ENCODE measurements at places on chromosomes 1 and 21.
A peak's percentile ranks its signal among the peaks of the same experiment; 100 is the strongest.

DNA sequence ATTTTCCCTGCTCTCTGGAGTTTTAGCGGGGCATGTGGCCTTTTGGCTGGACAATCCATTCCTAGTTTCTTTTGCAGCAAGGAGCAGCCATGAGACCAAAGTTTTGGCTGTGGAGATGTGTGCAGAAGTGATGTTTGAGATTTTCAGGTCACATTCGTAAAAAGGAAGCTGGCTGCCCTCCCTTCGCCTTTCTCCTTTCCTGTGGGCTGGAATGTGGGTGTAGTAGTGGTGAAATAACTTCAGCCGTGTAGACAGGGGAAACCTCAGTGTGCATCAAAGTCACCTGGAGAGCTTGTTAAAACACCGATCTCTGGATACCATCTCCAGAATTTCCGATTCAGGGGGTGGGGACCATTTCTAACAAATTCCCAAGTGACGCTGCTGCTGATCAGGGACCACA lies 5.3 kb upstream of the GPR88 start:
- DNase-seq = no peak

- no peak for DNase-seq
Observed at GRCh38 chr21:34526618-34527290, 14.7 kb upstream of the KCNE1 start.

GRCh38 chr1:235766794-235767285 lies 99.9 kb downstream of the LYST start:
- no peak for DNase-seq

GRCh38 chr1:178183796-178184195 lies 89.9 kb downstream of the RASAL2 start:
- DNase-seq = no peak

DNA sequence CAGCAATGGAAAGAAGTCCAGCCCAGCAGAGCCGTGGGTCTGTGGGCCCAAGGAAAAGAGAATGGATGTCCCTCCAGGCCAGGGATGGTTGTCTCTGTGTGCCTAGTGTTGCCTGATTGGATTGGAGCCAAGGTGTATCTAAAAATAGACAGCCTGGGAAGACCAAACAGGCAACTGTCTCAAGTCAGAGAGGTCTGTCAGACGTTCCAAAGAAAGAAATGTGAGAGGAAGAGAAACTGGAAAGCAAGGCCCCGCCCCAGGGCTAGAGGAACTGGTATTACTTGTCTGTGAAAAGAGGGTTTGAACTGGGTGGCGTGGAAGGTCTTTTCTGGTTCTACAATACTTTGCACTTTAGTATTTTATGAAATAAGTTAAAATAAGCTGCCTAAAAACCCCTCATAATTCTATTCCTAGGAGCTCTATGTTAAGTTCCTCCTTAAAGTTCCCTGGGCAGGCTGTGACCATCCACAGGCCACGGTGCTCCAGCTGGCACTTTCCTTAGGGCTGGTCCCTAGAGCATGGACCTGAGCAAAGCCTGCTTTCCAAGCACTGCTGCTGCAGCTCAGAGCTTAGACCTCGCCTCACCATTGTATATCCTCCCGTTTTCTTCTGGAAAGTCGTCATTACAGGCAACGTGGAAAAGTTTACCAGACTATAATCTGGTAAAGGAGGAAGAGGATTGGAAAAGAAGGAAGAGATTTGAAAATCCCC lies 151.6 kb downstream of the DISC1 start:
- DNase-seq = no peak

DNA sequence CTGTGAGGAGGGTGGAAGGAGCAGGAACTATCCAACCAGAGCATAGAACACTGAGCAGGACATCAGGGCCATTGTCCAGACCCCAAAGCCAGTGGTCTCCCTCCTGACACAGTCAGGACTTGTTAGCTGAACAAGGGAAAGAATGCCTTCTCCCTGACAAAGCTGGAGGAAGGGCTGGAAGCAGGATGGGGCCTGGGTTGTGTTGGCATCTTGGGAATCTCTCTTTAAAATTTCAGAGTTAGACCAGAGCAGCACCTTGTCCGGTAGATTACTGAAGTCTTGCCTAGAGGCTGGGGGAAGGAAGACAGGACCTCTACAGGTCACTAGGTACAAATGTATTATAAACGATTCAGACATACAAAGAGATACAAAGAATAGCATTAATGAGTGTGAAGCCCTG lies 35.0 kb upstream of the ATP2B4 start:
- no peak for DNase-seq

DNA sequence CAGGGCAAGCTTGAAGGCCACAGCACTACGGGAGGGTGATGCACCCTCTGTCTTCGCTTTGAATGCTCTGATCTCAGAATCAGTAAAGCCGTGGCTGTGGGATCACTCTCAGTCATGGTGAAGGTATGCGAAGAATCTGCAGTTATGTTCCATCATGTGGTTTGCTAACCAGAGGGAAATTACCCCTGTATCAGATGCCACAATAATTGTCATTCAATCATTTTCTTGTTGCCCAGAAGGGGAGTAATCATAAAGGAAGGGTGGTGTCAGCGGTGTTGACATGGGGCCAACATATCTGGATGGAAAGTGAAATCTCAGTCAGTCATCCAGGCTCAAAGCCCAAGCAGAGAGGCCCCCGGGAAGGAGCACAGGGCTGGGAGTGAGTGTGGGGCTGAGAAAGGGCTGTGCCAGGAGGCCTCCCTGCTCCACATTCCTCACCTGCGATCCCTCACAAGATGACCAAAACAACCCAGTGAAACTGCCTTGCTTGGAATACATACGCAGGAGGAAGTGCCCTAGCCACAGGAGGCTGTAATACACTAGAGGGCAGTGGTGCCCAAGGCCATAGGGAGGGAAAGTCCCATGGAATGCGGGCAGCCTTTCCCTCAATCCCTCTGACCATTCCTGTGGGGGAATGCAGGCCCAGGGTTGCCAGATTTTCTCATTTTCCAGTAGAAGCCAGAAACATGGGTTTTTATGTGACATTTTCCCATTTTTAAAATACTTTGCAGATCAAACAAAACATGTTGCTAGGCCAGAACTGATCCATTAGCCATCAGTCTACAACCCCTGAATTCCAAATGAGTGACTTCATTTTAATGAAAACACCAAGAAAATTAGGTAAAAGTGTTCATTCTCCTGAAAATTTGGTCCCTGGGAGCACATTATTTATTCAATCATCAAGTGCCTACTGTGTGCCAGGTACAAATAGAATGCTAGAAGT lies 95.7 kb upstream of the VANGL1 start:
- no peak for DNase-seq

DNA sequence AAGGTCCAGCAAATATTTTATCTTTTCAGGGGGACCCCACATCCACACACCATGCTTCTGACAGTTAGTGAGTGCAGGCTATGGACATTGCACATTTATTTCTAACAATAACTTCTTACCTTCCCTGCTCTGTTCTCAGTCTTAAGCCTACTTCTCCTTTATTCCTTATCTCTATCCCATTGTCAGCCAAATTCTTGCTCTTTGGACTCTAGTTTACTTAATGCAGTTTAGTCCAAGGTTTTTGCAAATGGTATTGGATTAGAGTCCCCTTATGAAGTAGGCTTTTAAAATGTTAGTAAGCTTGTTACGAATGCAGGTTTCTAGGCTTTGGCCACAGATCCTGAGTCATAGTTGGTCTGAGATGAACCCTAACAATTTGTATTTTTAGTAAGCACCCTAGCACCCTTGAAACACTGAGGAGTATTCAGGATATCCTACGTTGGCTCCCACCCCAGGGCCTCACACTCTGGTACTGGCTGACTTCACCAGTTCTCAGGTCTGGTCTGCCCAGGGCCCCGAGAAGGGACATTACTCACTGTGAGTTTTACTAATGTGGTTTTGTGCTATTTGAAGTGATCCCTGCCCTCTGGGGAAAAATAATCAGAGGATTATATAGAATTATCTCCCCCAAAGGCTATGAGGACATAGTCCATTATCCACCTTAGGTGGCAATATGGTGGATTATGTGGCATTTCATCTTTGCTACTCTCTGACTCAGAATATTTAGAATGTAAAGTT lies 239.5 kb downstream of the TGFB2 start:
- DNase-seq = no peak

DNA sequence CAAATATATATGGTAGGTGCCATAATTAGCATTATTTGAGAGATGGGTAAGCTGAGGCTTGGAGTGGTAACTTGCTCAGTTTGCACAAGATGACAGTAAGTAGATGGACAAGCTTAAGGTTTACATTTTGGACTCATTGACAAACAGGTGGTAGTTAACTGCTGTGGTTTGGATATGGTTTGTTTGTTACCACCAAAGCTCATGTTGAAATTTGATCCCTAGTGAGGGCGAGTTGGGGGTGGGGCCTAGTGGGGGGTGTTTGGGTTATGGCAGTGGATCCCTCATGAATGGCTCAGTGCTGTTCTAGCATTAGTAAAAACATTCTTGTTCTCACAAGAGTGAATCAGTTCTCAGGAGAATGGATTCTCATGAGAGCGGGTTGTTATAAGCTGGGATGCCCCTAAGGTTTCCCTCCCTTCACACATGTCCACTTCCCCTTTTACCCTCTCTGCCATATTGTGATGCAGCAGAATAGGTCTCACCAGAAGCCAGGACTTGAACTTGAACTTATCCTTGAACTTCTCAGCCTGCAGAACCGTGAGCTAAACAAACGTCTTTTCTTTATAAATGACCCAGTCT lies 6.6 kb upstream of the PRRX1 start:
- DNase-seq = no peak

- DNase-seq = no peak
Observed at GRCh38 chr1:68294367-68295066, 62.2 kb upstream of the WLS start.

GRCh38 chr1:202616355-202616915 lies 93.8 kb downstream of the SYT2 start:
- no peak for DNase-seq

- no peak for DNase-seq
Observed at GRCh38 chr1:209786146-209786545, 1.8 kb upstream of the C1orf74 start.

DNA sequence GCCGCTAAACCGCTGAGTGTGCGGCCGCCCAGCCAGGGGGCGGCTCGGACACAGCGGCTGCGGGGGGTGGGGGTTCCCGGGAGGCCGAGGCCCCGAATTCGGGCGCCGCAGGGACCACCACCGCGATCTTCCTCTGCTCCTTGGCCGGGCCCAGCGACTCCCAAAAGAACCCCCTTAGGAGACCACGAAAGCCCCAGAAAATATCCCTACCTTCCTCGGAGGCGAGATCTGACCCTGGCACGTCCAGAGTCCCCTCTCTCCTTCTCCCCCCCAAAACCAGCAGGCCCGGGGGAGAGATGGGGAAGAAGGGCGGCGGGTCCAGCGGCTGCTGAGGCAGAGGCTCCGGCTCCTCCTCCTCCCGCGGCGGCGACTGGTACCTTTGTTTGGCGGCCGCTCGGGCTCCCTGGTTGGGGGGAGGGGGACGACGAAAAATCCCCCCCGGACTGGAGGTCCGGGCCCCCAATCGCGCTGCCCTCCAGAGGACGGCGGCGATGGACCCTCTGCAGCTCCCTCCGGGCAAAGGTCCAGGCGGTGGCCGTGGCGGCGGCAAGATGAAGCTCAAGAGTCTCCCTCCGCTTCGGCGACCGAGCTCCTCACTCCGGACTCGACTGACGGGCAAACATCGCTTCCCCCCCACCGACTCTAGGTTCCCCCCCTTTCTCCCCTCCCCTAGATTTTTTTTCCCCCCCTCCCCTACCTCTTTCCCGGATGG lies at the start of gene ARID4B:
Gene ARID4B (minus strand): TSS at position 621 of the 712 bp plus-strand sequence. CDS start 1,260 bp downstream, outside the sequence.
- DNase-seq = peak; percentile 40

DNA sequence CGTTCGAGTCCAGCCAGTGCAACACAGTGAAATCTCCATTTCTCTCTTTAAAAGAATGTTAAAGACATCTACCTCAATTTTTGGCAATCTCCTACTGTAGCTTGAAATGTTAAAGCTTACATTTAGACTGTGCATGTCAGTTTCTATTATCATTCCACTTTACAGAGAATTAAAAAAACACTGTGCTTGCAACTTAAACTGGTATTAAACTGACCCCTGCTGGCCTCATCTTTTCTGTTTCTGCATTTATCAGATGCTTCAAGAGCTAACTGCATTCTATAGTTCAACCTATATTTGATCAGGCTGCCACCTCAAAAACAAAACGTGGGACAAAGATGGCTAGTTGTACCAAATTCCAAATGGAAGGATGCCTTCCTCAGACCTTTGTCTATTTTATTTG lies 226.5 kb downstream of the SMYD3 start:
- DNase-seq = no peak
